ENCODE measurements at places on chromosomes 12 and 14.

DNA sequence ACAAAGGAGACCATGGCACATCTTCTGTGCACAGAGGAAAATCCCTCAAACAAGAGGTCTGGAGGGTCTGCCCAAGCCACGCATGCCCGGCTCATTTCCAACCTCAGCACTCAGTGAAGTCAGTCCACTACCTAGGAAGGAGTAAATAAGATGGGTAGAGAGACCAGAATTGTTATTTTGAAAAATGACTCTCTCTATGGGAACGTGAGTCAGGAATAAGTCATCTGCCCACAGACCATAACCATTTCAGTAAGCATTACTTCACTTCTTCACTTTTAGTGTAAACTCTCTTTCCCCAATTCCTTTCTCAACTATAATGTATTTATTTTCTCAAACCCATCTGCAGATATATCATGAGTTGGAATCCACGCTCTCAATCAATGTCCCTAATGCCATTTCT is 1039.9 kb upstream of the USP15 start:
- no peak for DNase-seq

DNA sequence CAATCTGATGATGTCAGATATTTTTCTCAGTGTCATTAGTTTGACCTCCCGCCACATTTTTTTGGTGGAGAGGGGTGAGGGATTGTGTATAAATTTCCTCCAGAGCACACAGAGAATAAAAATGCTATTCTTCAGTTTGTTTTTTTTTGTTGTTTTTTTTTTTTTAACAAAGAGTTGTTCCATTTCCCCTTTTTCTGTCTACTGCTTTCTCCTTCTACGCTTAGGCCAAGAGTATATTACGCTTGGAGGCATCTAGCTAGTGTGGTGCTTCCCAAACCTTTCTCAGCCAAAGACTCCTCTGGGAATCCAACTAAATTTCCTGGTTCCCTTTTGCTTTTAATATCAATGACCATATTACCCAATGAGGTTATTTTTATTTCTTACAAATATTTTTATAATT is 465.6 kb downstream of the ZFP36L1 start:
- DNase-seq = no peak

- DNase-seq = peak; percentile 65
Measured at GRCh38 chr14:73789989-73790581, 61.5 kb upstream of the PTGR2 start.

DNA sequence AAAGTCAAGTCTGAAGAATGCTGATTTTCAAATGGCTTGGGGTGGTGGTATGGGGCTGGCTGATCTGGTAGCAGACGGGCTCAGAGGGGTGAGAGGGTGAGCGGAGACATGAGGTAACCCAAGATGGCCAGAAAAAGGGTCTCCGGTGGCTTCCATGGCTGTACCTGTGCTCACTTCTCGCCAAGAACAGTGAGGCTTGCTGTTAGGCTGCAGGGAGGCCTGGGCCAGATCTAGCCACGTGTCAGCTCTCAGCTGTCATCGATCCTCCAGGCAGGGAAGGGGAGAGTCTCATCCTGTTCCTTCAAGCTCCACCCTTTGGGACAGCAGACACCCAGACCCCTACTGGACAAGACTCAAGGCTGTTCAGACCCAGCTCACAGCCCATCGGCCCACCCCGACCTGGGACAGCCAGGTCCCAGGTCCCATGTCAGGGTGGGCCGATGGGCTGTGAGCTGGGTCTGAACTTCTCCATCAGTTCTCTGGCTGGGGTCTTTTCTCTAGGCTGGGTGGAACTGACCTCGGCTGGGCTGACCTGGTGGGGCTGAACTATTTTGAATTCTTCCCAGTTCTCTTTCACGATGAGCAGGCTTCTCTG is 9.0 kb downstream of the LRTM2 start:
- no peak for DNase-seq

- DNase-seq = no peak
Measured at GRCh38 chr12:106068296-106068695, 70.5 kb downstream of the NUAK1 start.
